Myocyte (in vitro differentiated cells): ENCODE measurements at places on chromosomes 7 and 10.
A peak's percentile ranks its signal among the peaks of the same experiment; 100 is the strongest.

GRCh38 chr10:95266674-95267095 lies 24.1 kb downstream of the PDLIM1 start:
- DNase-seq, result peak; percentile 50

GRCh38 chr10:29966269-29966668 lies 93.1 kb downstream of the JCAD start:
- DNase-seq, result no peak

DNA sequence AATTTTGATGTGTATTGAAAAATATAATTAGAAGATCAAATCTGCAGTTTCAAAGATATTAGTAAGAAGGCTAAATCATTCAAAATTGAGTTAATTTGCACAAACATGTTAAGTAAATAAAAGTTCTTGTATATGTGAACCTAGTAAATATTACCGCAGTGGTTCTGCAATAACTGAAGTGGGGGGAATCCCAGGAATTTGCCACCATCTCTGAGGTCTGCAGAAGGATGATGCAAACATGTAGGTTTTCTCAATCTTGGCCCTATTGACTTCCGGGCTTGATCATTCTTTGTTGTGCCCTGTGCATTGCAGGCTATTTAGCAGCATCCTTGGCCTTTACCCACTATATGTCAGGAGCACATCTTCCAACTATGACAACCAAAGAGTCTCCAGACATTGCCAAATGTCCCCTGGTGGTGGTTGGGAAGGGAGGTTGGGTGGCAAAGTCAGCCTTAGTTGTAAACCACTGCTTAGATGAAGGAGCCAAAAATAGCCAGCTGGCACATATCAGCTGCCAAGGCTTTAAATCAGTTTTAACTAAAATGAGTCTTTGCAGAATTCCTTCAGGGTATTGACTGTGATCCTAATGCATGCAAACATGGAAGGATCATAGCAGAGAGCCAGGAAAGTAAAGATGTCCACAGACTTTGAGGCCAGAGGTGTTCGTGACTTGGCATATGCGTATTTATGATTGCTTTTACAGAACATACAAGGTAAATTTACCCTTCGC lies 146.3 kb downstream of the TRIL start:
- DNase-seq, result peak; percentile 77

- DNase-seq, result peak; percentile 32
Observed at GRCh38 chr10:70053841-70054288, 1.2 kb downstream of the MACROH2A2 start.

DNA sequence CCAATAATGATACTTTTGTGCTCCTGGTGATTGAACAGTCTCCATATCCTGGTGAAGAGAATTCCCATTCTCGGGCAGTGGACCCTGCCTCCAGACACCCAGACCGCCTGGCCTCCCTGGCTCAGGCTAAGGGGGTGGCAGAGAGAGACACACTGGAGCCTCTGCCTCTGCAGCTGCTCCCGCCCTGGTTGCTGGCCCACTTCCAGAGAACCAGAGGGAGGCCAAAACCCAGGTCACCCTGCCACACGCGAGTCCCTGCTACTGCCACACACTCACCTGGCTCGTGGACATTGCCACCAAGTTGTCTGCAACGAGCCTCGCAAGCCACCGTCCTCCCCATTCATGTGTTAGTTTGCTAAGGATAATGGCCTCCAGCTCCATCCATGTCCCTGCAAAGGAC lies 221.8 kb downstream of the HPSE2 start:
- DNase-seq, result no peak
